ENCODE measurements at places on chromosomes 1 and 21. TPM values are rescaled to one million over a fixed set of nuclear protein-coding genes. Genes with fewer than 3 reads are reported as not detected.

The HEATR1 gene
- 54.8 TPM for total RNA-seq

The TPM3 gene
- 698 TPM for total RNA-seq

The SLC44A5 gene
- total RNA-seq: 13.6 TPM

The DCST2 gene
- 0.26 TPM for total RNA-seq

The ZNF695 gene
- total RNA-seq: 25.2 TPM

The KRTAP21-2 gene
- total RNA-seq: not detected

The PRAMEF5 gene
- total RNA-seq: not detected

The PRKAA2 gene
- total RNA-seq: 5.8 TPM

The CR1 gene
- not detected for total RNA-seq

The FYB2 gene
- 2.9 TPM for total RNA-seq

The HOOK1 gene
- total RNA-seq: 25.2 TPM

The KCNJ15 gene
- not detected for total RNA-seq

The SLC1A7 gene
- total RNA-seq: not detected

The ECM1 gene
- 0.95 TPM for total RNA-seq

The TDRD10 gene
- not detected for total RNA-seq

The DPM3 gene
- total RNA-seq: 30.7 TPM

The CSMD2 gene
- total RNA-seq: not detected
